ENCODE measurements at places on chromosomes 5 and 9.

DNA sequence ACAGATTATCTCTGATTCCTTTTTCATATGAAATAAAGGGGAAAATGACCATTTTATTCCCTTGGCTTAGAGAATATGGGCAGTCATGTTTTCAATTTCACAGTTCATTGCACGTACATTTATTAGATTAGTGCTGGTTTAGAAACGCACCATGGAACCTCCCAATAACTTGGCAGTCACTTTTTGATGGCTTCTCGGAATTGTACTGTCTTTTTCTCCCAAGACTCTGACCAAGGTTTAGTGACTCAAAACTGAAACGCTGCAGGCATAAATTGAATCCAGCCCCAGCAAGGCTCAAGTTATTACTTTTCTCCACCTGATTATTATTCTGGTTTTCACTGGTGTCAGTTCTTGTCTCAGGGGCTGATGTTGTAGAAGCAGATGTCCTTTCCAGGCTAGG is 55.6 kb upstream of the EGFLAM start:
- no peak for DNase-seq

DNA sequence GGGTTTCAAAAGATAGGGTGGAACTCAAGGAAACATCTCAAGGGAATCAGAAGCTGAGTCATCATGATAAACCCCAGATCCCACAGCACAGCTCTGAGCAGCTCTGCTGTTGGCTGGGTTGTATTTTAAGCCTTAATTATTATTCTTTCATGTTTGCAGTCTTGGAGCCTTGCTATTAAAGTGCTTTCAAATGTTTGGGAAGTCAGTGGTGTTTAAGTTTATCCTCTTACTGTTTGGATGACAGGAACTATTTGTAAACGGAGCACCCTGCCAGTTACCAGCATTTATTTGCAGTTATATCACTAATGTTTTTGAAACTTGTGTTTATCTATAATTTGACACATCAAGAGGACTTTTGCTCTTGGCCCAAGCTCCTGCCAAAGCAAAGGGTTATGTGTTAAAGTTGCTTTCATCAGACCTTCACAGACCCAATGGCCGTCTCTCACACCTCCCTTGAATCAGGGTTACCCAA is 141.1 kb upstream of the SPDL1 start:
- no peak for DNase-seq

- DNase-seq, result peak; percentile 15
Observed at GRCh38 chr5:39447059-39447458, 22.3 kb upstream of the DAB2 start.

DNA sequence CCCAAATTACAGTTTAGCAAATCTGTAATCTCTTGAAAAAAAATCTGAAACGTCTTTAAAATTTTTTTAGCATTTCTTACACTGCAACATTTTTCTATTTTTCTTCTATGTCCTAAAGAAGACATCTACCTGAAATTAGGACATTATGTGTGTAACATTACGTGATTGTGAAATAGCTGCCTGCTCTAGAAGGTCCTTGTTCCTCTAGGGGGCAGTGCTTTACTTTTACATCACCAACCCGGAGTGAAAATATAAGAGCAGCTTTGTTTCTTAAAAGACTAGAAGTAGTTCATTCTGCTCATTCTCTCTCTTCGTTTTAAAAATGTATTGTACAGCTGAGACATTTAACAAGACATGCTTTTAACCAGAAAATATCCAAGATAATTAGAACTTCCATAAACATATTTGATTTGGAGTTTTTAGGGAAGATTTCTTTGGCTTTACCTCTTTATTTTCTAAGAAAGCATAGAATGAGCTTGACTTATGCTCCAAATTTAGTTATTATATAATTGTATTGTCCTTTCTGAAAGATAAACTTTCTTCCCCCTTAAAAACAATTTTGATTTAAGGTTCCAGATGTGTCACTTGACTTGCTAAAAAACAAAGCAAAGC is 48.1 kb upstream of the RIOK2 start:
- peak; percentile 71 for DNase-seq

- DNase-seq, result no peak
Observed at GRCh38 chr5:17929171-17929570, 294.9 kb downstream of the TAF11L14 start.

DNA sequence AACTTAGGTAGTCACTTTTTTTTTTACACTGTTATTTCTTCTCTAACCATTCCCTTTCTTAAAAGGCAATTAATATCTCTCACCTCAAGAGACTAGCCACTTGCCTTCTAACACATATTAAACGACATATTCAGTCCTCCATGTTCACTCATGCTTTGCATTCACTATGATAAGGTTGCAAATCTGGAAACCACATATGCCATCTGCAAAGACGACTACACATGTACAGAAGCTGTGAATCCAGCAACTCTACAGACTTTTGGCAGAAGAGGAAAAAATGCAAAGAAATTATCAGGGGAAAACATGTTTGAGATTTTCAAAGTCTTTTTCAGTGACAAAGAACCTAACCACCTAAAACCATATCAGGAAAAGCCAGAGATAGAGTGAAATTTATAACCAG is 112.1 kb downstream of the EPB41L4A start:
- DNase-seq, result no peak

GRCh38 chr9:89849096-89849495 is 244.3 kb downstream of the GADD45G start:
- no peak for DNase-seq

DNA sequence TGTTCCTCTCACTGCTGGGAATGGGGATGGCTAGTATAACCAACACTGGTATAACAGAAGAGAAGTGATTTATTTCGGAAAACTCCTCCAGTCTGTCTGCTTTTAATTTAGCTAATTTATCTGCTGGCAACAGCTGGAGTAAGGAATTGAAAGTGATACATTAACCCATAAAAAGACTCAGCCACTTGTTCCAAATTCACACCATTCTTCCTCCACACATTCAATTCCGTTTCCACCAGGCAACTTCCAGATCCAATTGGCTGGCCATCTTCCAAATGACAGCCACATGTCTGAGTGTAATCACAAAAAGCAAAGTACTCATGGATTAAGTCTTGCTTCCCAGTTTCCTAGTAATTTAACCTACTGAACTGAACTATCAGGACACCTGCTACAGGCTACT is 77.1 kb upstream of the RETREG1 start:
- DNase-seq, result no peak

GRCh38 chr5:93794954-93795353 is 53.6 kb upstream of the POU5F2 start:
- DNase-seq, result no peak

- DNase-seq, result no peak
Observed at GRCh38 chr9:136775191-136775590, 10.9 kb upstream of the LCN15 start.

DNA sequence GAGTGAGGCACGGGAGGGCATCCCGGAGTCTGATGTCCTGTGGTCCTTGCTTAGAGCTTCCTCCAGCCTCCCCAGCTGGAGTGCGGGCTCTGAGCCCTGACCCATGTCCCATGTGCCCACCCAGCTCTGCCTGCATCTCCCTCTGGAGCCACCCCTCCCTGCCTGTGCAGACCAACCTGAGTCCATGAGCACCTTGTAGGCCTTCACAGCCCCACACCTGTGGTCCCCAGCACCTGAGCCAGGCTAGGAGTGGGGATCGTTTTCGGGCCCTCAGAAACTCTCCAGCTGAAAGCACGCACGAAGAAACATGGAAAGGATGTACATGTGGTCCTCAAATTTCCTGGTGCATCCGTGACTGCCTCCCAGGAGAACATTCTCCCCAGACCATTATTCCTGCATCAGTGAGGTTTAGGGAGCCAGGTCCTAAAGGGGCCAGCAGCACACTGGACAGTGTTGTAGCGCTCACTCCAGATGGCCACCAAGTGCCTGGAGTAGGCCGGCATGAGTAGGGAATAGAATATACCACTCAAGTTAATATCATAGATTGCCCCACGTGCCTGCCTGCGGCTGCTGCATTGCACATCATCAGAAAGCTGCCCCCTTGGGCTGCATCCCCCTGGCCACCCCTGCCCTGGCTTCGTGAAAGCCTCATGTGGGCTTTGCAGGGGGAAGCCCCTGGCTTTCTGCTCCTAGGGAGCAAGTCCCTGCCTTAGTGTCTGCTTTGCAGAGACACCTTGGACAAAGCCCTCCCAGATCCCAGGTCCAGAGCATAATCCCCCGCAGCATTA is 80.6 kb downstream of the WNK2 start:
- DNase-seq, result no peak

- no peak for DNase-seq
Observed at GRCh38 chr9:125772740-125773139, 25.6 kb downstream of the PBX3 start.

DNA sequence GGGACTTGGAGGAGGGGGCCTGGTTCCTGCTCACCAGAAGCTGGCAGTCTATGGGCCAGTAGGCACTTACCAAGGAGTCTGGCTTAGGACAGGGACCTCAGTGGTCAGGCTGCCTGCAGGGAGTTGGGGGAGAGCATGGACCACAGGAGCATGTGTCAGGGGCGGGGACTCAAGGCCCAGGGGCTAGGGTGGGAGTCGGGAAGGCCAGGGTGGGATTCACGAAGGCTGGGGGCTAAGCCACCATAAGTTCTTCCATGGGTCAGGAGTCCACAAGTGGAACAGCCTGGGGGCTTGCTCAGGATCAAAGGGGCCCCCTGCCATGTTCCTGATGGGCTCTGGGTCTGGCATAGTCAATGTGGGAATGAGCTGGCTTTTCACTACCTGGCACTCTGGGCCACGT is 11.5 kb upstream of the SLC25A48 start:
- DNase-seq, result no peak

- peak; percentile 63 for DNase-seq
Observed at GRCh38 chr5:157511651-157512644, 51.9 kb downstream of the NIPAL4 start.
